ENCODE measurements at places on chromosomes 4 and X. TPM values are rescaled to one million over a fixed set of nuclear protein-coding genes. Genes with fewer than 3 reads are reported as not detected.

Gene PAGE2
- not detected for total RNA-seq

GRCh38 chr4:20844311-20844710 is 144.1 kb downstream of the PACRGL start:
- DNase-seq = no peak

DNA sequence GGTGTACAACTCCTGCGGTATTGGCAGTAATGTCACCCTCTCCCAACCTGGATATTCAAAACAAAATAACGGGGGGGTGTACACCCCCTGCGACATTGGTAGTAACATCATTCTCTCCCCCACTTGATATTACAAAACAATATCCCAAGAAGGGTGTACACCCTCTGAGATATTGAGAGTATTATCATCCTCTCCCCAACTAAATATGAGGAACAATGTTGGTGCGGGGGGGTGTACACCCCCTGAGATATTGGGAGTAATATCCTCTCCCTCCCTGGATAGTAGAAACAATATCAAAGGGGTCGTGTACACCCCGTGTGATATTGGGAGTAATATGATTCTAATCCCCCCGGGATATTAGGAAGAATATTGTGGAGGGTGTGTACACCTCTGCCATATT is 71.4 kb upstream of the ADGRA3 start:
- no peak for DNase-seq

GRCh38 chrX:148542481-148543255 is 42.3 kb downstream of the AFF2 start:
- DNase-seq = no peak
